CD8-positive, alpha-beta memory T cell (primary cell): ENCODE measurements at places on chromosomes 2 and 18.

DNA sequence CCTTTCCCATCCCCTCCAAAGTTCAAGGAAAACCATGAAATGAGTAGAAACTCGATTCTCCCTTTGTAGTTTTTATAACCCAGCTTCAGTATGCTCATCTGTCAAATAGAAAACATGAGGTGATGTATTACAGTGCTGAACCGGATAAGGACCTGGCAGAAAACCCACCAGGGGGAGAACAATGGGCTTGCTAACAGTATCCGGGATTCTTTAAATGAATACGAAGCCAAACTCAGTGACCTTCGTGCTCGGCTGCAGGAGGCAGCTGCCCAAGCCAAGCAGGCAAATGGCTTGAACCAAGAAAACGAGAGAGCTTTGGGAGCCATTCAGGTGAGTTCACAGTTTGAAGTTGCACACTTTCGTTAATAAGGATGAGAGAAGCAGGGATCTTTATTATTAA, 113.6 kb upstream of the TTC39C start:
- DNase-seq, result no peak

DNA sequence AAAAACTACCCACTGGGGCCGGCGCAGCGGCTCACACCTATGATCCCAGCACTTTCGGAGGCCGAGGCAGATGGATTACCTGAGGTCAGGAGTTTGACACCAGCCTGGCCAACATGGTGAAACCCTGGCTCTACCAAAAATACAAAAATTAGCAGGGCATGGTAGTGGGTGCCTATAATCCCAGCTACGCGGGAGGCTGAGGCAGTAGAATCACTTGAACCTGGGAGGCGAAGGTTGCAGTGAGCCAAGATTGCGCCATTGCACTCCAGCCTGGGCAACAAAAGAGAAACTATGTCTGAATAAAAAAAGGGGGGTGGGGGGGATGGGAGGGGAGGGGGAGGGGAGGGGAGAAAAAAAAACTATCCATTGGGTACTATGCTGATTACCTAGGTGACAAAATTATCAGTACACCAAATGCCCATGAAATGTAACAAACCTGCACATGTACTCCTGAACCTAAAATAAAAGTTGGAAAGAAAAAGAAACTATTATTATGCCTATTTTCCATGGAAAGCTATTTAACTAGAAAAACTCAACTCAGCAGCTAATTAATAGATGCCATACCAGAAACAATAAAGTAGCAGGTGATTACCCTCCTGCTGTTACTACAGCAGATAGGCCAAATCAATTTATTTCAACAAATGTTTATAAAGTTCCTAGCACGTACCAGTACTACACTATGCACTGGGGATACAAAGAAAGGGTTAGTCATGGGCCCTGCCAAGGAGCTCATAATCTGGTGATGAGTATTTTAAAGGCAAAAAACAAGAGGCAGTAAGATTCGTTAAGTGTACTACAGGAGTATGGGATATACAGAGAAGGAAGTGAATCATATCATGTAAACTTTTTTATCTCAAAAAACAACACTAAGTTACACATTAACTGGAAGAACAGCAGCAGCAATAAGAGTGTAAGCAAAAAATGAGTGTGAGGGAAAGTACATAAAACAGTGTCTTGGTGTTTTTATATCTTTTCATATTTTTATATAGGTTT, 112.8 kb upstream of the SLC39A10 start:
- DNase-seq, result no peak

- DNase-seq, result no peak
These were observed 271.1 kb upstream of the CDH19 start for GRCh38 chr18:66874812-66875474.

DNA sequence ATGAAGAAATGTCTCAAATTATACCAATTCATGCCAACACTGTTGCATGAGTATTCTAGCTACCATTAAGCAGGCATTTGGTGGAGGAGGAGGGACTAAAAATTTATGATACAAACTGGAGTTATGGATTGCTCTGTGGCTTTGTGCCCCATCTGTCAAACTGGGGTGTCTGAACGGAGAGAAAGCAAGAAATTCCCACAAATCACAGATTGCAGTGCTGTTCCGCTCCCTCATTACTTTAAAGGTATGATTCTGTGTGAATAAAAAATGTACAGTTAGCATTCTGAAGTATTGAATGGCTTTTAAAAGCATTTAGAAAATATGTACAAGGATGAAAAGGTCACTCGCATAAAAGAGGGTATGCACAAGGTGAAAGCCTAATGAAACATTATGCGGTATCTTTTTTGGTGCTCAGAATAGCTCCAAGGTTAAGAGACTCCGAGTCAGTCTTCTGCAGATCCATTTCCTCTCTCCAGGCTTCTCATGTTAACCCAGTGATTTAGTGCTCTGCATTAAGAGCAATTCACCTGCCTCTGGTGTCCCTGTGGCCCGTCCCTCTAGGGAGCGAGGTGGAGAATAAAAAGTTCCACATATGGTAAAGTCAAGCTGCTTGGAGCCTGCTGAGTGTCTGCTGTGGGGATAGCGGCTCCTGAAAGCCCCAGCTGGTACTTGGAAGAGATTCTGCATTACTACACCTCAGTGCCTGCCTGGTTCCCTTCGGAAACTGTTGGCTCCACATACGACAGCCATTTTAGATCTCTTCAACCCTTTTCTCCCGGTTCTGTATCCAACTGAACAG, 184.2 kb downstream of the ZNF521 start:
- no peak for DNase-seq

DNA sequence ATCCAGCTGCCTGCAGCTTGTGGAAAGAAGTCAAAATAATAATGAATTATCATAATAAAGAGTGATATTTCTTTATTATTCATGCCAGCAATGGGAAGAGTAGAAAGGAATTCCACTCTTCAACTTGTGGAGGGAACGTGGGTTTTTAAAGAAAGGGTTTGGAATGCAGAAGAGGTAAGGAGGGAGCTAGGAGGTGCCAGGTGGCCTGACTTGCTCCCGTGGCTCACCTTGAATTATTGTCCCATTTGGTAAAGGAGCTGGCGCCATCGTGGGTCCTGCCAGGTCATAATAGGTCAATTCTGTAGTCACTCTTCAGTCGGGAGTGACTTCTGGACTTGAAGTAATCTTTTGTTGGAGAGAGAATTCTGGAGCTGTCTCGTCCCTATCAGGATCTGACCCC, 95.2 kb upstream of the BARD1 start:
- DNase-seq, result no peak

DNA sequence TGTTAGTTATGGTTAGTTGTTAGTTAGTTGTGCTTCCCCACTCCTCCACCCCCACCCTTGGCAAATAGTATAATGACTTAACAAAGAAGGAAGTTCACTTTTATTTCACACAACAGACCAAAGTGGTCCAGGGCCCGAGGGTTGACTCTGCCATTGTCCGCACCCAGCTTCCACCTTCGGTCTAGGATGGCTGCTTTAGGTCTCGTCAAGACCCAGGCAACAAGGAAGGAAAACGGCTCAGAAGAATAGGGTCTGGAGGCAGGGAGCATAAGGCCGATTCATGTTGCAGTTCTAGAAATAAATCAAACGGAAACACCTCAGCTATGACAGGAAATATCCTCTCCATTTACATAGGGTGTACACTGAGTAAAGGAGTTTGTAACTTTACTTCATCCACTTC, 206.0 kb upstream of the CXCR4 start:
- DNase-seq, result no peak

GRCh38 chr2:182018218-182018617, 32.6 kb downstream of the PPP1R1C start:
- DNase-seq, result no peak

DNA sequence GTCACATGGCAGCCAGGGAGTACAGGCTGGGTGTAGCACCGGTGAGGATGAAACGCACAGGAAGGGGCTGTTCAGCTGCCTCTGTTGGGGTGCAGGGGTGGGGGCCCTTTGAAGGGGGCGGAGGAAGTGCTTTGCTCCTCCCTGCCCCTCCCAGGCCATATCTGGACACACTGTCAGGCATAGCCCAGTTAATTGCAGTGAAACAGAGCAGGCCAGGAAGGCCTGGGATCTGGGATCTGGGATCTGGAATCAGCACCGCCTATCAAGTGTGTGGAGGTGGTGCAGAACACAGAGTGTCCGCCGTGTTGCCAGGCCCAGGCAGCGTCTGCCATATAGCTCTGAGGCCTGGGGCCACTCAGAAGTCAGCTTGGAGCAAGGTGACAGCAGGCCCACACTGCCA, 119.3 kb upstream of the MSH2 start:
- no peak for DNase-seq
